ENCODE measurements at places on chromosomes 12 and 14.

- no peak for DNase-seq
Measured at GRCh38 chr12:6452944-6453630, 1.2 kb downstream of the TAPBPL start.

- no peak for DNase-seq
Measured at GRCh38 chr12:24881724-24882371, 67.1 kb downstream of the BCAT1 start.

- DNase-seq = no peak
Measured at GRCh38 chr12:120832737-120833136, 71.4 kb downstream of the SPPL3 start.

- DNase-seq = peak; percentile 31
Measured at GRCh38 chr14:100892496-100893227, 10.9 kb downstream of the RTL1 start.

DNA sequence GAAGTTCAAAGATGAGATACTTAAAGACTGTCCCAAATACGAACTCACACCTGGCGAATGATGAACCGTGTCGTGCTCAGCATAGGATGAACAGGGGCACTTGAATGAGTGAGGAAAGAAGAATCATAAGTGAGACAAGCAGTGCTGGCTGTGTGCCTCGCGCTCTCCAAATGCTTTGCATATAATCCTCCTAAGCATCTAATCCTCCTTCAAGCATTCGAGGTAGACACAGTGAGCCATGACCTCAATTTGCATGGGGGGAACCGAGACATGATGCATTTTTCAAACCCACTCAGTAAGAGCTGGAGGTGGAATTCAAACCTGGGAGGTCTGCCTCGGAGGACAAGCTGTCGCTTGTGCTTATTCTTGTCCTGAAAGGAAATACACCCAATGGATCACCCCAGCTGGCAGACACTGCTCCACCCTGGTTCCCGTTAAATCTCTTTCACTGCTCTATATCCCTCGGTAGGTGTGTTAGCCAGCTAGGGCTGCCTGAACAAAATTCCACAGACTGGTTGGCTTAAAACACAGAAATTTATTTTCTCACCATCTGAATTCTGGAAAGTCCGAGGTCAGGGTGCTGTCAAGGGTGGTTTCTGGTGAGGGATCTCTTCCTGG, 274.0 kb downstream of the SLC15A4 start:
- no peak for DNase-seq

DNA sequence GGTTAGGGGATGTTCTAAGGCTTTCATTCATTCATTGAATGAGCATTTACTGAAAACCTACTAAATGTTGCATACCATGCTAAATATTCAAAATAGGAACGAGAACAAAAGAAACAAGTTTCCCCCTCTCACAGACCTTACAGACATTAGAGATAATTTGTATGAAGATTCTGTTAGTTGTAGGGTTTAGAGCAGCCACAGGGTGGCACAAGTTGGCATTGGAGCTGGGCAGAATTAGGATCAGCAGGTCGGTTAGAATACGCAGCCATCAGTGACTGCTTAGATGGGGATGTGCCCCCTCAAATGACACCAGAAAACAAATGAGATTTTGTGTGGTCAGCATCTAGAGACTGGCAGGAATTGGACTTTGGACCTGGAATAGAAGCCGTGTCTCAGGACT, 166.3 kb upstream of the DAAM1 start:
- DNase-seq = no peak
